ENCODE measurements at places on chromosomes 3 and 15. TPM values are rescaled to one million over a fixed set of nuclear protein-coding genes. Genes with fewer than 3 reads are reported as not detected.

CTXN2 gene
- not detected for total RNA-seq

ITPKA gene
- total RNA-seq = 0.39 TPM

TTLL13 gene
- not detected for total RNA-seq

SCN10A gene
- total RNA-seq = not detected

INKA1 gene
- 6.6 TPM for total RNA-seq

GPX1 gene
- total RNA-seq = 60.5 TPM

Data from skin of body (tissue), 3 donors.